ENCODE measurements at places on chromosomes 6 and 20.

- no peak for DNase-seq
These were observed 19.1 kb upstream of the NOP56 start for GRCh38 chr20:2633381-2633780.

- no peak for DNase-seq
These were observed 35.5 kb downstream of the DHX35 start for GRCh38 chr20:38997622-38998021.

DNA sequence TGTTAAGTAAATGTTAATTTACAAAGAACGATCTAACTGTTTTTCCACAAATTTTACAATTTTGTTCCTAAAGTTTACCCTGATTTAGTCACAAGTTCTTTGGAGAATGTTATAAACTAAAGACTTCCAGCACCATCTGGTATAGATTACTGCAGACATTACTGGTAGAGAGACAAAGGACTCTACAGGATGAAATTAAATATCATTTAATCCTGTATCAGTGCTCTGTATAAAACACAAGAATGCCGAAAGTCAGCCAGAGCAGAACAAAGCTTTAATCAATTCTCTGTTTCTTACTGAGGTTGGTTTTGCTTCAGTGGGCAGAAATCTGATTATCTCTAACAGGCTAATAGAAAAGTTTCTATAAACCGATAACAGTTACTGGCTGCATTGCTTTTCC lies 763.6 kb downstream of the TENT5A start:
- no peak for DNase-seq

DNA sequence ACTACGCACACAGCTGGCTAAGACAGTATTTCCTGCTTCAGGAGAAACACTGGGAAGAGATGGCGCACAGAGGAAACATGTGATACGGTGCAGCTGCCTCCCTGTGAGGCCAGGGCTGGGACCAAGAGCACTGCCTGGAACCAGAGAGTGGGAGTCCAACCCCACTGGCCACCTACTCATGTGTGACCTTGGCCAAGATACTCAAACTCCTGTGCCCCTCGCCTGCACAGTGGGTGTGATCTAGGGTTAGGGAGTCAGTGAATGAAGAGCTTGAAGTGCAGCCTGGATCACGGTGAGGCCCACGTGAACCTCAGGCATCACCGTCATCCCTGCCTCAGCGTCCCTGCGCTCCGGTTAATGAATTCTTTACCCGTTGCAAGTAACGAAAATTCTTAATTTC lies 41.7 kb upstream of the MPC1 start:
- no peak for DNase-seq

DNA sequence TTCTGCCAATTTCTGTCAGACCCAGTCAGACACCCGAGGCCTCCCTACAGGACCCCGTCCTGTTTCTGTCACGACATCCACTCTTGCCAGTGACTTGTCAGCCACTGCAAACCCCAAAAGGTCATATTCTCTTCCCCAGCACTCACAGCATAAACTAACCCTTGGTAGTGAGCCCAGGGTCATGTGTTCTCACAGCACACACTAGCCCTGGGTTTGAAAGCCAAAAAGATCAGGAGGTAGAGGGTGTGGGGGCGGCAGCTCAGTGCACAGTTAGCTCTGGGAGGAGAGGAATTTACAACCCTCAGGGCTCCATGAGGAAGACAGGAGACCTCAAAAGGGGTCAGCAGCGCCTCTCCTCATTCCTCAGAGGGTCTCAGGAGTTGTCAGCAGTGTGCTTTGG lies 9.9 kb upstream of the SNX9 start:
- DNase-seq: no peak

- DNase-seq: no peak
These were observed 574.4 kb downstream of the PRKN start for GRCh38 chr6:162153120-162153519.

GRCh38 chr20:10853176-10853575 lies 179.4 kb upstream of the JAG1 start:
- no peak for DNase-seq

DNA sequence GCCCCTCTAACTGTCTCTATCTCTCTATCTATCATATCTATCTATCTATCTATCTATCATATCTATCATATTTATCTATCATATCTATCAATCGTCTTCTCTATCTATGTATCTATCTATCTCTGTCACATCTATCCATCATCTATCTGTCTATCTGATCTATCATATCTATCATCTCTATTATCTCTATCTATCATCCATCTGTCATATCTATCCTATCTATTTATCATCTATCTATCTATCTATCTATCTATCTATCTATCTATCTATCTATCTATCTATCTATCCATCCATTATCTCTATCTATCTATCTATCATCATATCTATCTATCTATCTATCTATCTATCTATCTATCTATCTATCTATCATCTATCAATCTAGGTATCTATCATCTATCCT lies 638.0 kb downstream of the DHX35 start:
- no peak for DNase-seq

DNA sequence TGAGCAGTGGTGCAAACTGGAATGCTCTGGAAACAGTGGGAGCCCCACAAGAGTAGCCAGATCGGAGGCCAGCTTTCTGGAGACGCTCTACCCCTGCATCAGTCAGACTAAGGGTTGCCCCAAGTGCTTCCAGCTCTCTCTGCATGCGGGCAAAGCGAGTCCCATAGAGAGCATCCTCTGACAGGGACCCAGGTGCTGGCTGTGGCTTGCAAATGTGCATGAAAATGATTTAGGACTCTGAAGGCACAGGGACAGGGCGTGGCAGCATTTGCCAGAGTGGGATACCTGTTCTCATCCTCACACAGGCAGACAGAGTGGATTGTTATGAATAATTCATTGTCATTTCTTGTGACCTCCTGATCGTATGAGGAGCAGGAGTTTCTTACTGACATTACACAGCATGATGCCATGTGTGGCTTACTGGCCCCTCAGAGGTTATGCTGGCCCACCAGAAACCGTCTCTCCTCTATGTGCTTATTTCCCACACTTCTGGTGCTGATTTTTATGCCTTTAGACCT lies 10.3 kb downstream of the RIN2 start:
- no peak for DNase-seq

DNA sequence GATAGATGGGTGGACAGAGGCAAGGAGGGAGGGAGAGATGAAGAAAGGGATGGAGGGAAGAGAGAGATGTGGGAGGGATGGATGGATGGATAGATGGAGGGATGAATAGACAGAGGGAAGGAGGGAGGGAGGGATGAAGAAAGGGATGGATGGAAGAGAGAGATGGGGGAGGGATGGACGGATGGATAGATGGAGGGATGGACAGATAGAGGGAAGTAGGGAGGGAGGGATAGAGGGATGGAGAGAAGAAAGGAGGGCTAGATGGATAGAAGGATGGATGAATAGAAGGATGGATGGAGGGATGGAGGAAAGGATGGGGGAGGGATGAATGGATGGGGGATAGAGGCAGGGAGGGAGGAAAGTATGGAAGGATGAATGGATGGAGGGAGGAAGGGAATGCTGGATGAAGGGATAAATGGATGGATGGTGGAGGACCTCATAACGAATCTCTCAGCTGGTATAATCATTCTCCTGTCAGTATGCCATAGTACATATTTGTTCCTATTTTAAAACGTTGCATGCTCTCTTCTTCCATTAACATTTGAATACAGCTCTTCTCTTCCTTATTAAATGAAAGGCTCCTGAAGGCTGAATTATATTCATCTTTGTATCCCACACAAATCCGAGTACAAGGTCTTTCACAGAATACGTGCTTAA lies 136.4 kb downstream of the HIVEP2 start:
- DNase-seq: no peak

DNA sequence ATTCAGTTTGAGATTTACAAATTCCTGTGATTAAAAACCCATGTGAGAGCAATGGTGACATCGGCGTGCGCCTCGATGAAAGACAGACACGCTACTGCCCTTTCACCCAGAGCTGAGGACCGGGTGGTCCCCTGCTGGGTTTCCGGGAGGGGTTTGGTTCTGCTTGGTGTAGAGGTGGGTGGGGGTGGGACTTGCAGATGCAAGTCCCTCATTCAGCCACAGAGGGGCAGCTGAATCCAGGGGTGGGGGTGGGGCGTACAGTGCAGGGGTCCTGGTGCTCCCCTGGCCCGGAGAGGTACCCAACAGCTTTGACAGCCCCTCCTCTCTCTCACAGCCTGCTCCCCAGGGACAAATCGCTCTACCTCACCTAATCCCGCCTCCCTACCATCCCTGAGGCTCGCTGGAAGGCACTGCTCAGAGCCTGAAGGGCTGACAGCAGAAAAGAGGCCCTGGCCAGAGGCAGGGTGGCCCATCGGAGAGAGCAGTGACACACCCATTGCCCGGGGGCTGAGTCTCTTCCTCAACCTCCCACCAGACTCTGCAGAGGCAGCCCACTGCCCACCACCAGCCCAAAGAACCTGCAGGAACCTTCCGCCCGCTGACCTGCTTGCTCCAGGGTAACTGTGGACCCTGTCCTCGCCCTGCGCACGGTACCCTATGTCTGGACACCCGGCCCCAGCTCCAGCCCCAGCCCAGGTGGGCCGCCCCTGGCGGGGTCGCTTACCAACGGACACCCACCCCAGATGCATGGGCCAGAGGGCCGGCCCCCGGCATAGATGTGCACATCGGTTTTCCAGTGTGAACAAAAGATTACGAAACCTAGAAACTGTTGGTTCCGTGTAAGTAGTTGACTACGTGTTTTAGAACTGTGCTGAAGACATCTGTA lies 118.4 kb downstream of the JPH2 start:
- no peak for DNase-seq

DNA sequence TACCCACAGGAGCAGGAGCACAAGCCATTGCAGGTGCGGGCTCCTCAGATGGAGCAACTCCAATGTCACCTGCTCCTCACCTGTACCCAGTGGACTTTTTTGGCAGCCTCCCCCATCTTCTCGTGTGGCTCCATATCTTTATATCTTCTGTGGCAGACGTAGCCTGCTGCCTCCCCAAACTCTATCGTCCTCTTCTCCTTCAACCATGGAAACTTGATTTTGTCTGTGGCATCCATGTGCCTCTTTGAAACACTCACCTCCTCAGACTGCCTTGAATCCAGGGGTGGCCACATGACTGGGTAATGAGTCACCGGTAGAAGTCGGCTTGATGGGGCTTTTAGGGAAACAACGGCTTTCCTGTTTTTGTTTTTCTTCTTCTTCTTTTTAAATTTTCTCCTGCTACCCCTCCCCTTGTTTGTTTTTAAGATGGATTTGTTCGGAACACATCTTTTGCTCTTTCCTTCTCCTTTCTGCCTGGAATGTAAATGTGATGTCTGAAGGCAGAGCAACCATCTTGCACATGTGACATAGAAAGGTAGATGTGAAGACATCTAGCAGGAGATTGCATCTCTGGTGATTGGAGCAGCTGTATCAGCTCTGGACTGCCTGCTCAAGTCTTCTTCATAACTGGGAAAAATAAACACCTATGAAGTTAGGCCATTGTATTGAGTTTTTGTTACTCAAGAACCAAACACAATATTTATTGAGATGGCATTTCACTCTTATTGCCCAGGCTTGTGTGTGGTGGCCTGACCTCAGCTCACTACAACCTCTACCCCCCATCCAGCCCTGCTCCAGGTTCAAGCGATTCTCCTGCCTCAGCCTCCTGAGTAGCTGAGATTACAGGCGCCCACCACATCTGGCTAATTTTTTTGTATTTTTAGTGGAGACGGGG lies 69.9 kb upstream of the DDR1 start:
- peak; percentile 34 for DNase-seq

- no peak for DNase-seq
These were observed 829.4 kb downstream of the QKI start for GRCh38 chr6:164243949-164244348.

- DNase-seq: no peak
These were observed 34.2 kb downstream of the JARID2 start for GRCh38 chr6:15280028-15280427.

GRCh38 chr20:14616003-14616402 lies 278.6 kb upstream of the FLRT3 start:
- no peak for DNase-seq

DNA sequence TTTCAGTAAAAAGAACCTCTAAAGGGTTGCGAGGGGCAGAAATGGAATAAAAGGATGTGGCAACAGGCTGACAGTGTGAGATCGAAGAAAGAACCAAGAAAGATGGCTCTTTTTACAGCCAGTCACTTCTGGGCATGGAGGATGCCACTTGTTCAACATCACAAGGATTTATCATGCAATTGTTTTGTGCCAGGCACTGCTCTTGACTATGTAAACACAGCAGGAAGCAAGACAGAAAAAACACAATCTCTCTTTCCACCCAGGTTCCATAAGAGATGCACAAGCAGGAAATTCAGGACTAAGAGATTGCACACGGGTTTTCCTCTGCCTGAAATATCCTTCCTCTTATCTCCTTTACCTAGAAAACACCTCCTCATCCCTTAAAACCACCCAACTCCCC lies 38.0 kb downstream of the FOXA2 start:
- DNase-seq: no peak

DNA sequence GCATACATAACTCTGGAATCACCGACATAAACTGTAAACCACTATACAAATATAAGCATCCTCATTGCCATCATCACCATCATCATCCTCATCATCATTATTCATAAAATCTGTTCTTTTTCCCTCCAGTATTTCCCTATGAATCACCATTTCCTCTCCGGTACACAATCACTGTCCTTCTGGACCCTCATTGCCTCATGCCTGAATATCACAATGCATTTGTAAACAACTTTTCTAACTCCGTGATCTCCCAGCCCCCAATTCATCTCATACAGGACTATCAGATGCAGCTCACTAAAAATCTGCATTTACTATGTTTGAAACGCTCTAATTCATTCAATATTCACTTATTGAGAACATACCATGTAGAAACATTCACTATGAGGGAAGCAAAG lies 339.7 kb downstream of the TBC1D32 start:
- DNase-seq: no peak

DNA sequence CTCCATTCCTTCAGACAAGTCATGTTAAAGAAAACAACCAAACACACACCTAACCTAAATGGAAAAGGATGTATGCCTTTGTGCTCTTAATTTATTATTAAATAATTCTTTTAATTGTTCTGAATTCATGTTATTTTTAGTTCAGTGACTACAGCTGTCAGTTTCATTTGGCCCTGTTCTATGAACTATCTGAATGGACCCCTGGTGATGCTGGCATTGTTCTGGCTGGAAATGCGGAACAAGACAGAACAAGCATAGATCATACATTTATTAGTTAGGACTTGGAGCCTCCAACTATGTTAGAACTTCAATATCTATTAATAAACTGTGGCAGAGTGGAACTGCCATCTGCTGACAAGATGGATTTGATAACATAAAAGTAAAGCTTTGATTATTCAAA lies 5.7 kb downstream of the MAP3K7 start:
- DNase-seq: no peak
